Glomerular endothelial cell (primary cell): ENCODE measurements at places on chromosomes 1 and 21. TPM values are rescaled to one million over a fixed set of nuclear protein-coding genes. Genes with fewer than 3 reads are reported as not detected.

DNA sequence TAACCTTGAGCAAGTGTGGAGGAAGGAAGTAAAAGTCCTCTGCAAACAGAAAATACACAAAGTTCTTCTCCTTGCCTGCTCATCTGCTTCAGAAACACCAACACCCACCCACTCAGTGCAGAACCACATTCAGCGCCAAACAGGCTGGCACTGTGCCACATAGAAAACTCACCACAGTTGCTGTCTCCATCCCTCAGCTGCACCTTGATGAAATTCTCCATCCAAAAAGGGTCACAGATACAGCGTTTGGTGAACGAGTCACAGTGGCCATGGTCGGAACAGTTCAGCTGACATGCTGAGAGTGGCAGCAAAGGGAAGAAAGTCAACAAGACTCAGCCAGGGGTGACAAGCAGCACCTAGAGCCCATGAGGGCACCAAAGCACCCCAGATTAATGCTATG lies 114.5 kb downstream of the KIAA0319L start:
- DNase-seq: no peak

- DNase-seq: no peak
Observed at GRCh38 chr1:8908388-8909151, 30.1 kb upstream of the ENO1 start.

- no peak for DNase-seq
Observed at GRCh38 chr21:35635261-35635660, 425.1 kb downstream of the SETD4 start.

- no peak for DNase-seq
Observed at GRCh38 chr21:28132713-28133112, 860.0 kb downstream of the LTN1 start.

DNA sequence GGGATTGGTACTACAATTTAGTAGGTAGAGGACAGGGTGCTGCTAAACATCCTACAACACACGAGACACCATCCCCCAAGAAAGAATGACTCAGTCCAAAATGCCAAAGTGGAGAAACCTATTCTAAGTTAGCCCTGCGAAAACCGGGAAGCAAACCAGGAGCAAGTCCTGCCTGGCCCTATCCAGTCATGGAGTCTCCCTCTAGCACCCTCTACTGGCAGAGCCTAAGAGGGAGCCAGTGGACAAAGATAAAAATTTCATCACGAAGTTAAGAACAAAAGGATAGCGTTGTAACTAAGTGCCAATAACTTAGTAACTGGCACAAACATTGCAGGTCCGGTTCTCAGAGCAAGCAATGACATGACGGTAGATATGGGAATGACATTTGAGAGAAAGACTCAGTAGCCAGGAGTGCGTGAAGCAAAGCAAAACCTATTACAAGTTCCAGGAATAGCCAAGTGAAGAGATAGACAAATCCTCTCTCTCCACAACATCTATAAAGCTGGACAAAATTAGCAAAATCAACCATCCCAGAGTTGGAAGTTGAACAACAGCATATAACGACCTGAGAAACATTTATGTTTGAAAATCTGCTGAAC lies 383.5 kb downstream of the OMA1 start:
- no peak for DNase-seq

GRCh38 chr1:183652547-183653461 lies at the start of gene APOBEC4:
Gene APOBEC4, minus strand, starts transcription at chr1:183653316. Its CDS starts 4,535 bp downstream, at chr1:183648781.
- DNase-seq: no peak

The STUM gene
- total RNA-seq: under 0.01 and 0.35 TPM in 2 replicates

The TTLL7 gene
- total RNA-seq: 3.8 and 6.1 TPM in 2 replicates
